LoVo (cell line): ENCODE measurements at places on chromosomes 4 and X.
A peak's percentile ranks its signal among the peaks of the same experiment; 100 is the strongest.

DNA sequence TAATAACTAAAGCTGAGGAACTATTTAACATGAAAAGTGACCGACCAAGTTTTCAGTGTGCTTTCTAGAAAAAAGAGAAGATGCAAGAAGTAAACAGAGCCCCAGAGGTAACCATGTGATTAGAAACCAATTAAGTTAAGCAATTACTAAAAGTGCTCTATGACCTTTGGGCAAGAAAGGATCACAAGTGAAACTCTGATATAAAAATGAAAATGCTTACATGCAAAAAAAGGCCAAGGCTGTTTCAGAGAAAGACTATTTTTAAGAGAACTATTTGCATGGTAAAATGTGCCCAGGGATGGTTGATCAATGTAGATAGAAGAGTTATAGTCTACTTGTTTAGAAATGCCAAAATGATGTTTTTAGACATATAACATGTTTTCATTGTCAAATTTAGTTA lies 22.0 kb downstream of the KLHL15 start:
- DNase-seq: no peak

DNA sequence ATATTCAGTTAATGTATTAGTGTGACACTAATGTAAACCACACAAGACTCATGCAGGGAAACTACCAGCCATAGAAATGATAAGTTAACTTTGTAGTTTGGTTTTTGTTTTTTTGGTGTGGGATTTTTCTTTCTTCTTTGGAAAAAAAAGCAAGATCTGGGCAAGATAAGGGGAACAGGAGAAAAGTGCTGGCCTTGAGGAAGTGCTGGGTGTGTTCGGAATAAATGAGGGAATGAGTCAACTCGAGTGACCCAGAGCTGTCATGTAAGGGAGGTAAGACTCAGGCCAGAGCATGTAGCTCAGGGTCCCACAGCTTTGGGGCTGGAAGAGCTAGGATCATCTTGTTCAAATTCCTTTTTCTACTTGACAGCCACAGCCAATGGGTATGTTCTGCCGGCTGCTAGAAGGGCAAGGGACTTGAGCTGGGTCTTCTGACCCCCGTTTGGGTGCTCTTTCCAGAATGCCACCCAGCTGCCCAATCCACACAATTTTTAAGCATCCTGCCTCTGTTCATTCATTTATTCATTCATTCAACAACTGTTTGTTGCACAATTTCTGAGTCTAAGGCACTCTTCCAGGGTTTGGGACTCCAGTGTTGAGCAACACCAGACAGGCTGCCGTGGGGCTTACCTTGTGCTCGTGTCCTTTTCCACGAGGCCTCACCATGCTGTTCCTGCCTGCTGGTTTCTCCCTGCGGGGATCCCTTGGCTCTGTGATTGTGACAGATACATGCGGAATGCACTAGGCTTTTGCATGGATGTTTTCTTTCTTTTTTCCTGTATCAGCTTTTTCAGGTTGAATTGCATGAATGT lies 54.5 kb downstream of the CLDN34 start:
- DNase-seq: peak; percentile 26

GRCh38 chr4:7844594-7844991 lies 95.1 kb downstream of the AFAP1 start:
- no peak for DNase-seq

- DNase-seq: no peak
Observed at GRCh38 chrX:153627675-153628111, 19.3 kb upstream of the DUSP9 start.

DNA sequence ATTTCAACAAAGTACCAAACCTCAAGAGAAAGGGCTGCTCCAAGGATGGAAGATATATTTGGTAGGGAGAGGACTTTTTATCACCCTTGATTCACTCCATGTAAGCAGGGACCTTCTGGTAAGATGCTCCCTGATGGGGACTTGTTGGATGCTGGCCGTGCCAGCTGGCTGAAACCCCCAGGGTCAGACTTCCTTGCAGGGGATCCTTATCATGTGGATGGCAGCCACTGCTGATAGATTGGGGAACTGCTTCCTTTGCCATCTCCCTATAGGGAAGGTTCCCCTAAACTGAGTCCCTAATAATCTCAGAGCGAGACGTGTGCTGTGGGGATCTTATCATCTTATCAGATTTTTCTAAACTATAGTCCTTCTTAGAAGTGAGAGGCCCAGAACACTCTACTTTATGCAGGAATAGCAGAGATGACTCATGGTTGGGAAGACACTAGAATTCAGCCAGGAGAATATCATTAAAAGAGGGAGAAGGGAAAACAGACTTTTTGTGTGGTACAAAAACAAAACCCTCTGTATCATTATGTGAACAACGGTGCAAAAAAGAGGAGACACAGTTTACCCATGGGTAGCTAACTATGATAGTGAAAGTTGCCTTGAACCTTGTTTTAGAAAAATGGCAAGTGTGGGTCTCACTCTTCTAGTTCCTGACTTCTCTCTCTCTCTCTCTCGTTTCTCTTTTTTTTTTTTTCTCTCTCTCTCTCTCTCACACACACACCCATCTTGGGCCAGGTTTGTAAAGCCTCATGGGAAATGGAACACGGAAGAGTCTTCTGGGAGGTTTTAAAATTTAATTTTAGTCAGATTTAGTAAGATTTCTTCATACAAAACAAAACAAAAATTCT lies 16.1 kb downstream of the RHOH start:
- no peak for DNase-seq

DNA sequence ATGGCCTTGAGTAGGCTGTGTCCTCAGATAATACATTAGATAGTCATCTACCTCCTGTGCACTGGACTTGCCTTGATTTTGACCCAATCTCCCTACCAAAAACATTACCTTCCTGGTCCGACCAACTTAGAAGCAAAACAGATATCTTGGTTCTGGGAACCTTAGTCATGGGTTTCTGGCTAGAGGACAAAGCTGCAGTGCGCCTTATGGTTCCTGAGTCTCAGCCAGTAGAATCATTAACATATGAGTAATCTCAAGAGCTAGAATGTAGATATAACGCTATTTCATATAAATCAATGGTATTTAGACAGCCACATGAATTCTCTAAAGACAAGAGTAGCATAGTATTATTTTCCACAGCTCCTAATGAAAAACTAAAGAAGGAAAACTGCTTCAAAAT lies 83.1 kb downstream of the GRIA3 start:
- no peak for DNase-seq

DNA sequence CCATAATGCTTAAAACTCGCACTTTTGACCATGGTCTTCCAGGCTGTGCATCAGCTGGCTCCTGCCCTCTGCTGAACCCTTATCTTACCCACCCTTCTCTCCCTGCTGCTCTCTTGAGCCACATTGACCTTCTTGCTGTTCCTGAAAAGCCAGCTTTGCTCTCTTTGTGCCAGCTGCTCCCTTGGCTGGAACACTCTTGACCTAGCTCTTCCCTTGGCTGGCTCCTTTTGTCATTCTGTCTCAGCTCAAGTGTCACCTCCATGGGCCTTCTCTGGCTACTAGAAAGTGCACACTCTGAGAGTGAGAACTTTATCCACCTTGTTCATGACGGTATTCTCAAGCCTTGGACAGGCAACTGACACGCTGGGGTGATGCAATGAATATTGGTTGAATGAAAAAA lies 112.1 kb downstream of the MGST2 start:
- DNase-seq: no peak

GRCh38 chrX:24204958-24205357 lies 55.4 kb downstream of the ZFX start:
- DNase-seq: no peak

DNA sequence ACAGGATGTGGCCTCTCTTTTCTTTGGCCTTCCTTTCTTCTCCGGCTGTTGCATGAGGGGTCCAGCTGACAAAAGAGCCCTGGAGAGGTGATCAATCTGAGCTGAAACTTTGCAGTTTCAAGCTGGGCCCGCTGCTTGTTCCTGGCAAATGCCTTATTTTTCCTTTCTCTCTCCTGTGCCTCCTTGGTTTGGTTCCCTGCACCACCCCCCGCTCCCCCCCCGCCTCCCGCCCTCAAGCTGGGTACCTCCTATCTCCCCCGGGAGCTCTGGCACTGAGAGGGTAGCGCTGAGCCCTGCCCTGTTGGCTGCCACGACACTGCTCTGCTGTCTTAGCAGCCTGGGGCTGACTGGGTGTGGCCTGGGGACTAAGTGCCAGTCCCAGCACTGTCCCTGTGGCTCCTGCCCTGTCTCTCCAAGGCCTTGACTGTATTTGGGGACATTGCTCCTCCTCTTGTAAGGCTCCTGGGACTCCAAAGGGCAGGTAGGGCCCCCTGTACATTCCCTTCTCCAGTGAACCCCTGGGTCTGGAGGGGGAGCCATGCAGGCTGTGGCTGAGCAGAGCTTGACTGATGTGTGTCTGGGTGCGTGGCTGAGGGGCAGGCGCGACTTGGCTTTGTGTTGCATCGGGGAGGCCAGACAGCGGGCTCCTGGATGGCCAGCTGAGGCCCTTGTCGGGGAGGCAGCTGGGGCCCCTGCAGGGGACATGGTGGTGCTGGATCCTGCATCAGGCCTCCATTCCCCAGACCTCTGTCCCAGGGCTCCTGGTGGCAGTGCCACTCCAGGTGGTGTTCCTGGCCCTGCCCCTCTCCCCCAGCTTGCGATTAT lies 1.1 kb downstream of the PLXNA3 start:
- DNase-seq: peak; percentile 42

DNA sequence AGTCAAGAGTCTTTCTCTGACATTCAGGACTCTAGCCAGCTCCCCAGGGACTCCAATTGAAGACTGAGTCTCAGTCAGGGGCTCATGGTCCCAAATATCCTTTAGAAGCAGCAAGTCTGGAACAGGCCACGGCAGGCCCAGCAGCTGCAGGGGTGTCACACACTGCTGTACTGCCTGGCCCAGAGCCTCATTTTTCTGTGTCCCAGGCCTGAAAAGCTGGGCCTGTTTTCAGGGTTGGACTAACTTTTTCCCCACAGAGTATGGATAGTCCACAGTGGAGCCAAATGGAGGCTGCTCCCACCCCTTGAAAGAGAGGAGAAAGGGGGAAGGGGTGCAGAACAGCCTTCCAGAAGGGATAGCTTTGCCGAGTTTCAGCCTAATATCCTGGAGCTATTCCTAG lies 146.8 kb upstream of the NALF2 start:
- DNase-seq: no peak

DNA sequence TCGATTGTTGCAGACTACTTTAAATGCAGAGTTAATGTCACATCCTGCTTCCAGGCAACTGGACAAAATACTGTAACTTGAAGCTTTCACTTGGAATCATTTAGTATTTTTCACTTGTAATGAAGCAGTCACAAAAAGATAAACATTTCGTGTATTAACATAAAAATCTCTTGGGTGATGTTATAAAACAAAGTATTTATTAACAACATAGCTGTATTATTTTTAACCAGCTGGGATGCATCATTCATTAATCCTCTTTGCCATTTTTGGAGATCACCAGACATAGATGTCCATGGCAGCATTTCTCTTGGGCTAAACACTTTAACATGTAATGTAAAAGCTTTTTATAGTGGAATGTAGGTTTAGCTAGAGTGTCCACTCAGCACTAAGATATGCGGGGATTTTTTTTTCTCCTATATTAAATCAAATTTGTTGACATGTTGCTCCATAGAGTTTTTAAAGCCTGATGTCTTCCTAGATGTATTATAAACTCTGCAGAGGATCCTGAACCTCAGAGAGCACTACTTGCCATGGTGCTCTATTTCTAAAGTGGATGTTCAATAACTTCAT lies 193.7 kb upstream of the SPANXN4 start:
- DNase-seq: no peak

DNA sequence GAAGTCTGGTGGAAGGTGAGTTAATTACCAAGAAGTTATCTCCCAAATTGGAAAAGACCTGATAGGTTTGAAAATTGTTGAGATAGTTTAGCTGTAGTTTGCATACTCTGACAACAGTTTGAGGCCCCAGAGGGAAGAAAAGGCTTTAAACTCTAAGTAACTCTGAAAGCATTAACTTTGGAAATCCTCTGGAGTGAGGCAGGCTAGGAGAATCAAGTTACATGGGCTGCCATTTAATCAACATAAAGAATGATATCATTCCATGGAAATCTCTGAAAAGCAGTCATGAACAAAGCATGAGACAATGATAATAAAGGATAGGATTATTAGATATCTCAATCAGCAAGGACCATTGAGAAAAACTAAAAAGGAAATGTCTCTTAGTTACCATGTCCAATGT lies 647.1 kb downstream of the ANKRD50 start:
- DNase-seq: no peak

DNA sequence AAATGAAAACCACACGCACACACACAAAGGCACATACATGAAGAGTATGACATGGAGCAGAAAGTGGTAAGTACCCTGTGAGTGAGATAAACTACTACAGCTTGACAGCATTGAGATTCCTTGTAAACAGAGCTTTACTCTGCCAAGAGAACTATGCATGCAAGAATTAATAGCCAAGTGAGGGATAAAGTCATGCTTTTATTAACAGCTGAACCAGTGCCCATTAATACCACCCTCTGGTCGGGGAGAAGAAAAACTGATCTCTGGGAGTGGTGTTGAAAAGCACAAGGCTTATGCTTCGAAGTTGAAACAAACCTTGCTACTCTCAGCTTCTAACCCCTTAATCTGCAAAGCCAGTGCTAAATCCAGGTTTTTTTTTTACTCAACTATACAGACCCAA lies 95.9 kb upstream of the C1QTNF7 start:
- DNase-seq: no peak

GRCh38 chr4:57187246-57187645 lies 77.1 kb upstream of the IGFBP7 start:
- no peak for DNase-seq

DNA sequence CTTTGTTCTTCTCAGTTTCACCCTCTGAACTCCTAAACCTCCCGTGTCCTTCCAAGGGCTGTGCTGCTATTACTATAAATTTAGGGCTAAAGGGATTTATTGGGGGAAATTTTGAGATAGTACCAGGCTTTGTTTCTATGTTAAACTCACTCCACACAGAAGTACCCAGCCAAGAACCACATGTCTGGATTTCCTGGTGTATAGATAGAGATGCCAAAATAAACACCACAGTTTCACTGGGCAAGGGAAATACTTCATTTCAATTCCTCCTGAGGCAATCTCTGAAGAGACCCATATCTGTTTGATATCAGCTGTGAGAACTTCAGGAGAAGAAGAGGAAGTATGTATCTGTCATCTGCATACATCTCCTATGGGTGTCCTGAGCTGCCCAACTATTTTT lies 21.7 kb upstream of the CLNK start:
- DNase-seq: no peak

- no peak for DNase-seq
Observed at GRCh38 chr4:94897023-94897422, 139.3 kb downstream of the BMPR1B start.

- DNase-seq: no peak
Observed at GRCh38 chr4:25608644-25609043, 47.0 kb upstream of the SLC34A2 start.

- DNase-seq: no peak
Observed at GRCh38 chr4:146061610-146062334, 113.7 kb upstream of the LSM6 start.

GRCh38 chr4:159017323-159018026 lies 85.4 kb upstream of the RAPGEF2 start:
- DNase-seq: no peak

- no peak for DNase-seq
Observed at GRCh38 chr4:39484582-39485272, 25.9 kb downstream of the LIAS start.

GRCh38 chrX:133670383-133670782 lies 255.1 kb upstream of the GPC4 start:
- DNase-seq: peak; percentile 21
